ENCODE measurements at places on chromosomes 4 and X. TPM values are rescaled to one million over a fixed set of nuclear protein-coding genes. Genes with fewer than 3 reads are reported as not detected.

GRCh38 chrX:12497832-12498591, 293.2 kb upstream of the PRPS2 start:
- no peak for DNase-seq

DNA sequence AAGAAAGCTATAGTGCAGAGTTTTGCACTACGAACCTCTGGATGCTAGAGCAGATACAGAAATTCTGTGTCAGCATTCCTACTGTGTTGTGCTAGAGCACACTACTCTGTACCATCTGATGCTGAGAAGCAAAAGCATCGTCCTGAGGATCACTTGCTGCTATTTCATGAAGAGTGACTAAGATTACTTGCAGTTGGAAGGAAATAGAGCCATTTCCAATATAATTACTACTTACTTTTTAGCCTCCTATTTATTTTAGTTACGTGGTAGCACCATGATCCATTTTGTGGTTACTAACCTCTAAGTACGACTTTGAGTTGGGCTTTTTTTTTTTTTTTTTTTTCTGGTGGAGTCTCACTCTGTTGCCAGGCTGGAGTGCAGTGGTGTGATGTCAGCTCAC, 226.7 kb downstream of the PALLD start:
- no peak for DNase-seq

DNA sequence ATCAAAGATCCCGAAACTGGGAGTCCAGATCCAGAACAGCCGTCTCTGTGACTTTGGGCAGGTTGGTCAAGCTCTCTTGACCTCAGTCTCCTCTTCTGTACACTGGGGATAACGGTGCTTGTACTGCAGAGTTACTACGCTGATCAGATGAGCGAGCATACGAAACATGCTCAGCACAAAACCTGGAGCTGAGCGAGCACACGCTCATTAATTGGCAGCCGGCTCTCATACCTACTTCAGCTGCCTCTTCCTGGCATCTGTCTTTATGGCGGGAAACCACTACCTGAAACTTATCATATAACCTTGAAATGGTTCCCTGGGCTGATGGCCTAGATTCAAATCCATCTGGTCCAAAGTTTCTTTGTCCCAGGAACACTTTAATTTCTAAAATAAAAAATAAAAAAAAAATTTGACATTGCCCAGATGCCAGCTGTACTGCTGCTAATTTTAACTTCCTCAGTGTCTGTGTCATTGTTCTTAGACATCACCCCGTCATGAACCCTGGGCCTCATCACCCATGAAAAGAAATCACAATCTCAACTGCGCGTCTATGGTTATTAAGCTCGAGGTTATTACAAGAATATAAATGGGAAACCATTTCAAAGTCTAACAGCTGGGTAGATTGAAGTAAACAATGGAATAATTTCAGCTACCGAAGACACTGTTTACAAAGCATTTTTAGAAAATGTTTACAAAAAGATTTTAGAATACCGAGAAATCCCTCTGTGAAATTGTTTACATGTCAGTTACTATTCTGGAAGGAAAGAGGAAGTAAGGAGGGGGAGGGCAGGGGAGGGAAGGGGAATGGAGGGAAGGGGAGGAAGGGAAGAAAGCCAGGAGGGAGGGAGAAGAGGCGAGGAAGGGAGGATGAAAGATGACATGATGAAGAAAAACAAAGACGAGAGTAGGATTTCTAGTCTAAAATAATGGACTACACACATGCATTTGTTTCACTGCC, 49.0 kb downstream of the CRMP1 start:
- no peak for DNase-seq

DNA sequence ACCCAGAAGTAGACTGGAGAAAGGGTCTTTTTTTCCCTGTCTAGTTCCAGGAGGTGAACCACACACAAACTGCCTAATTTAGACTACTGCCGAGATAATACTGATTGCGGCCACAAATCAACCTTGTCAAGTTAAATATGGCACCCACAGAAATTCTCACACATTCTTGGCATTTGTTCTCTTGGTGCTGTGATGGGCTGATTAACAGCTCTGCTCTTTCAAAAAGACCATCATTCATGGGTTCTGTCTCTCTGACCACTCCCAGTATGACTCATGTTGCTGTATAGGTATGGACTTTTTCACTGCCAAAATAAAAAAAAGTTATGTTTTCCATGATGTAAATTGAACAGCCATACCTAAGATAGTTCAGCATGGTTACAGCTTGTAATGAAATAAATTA, 1003.5 kb upstream of the LCORL start:
- DNase-seq = no peak

Gene REELD1
- polyA plus RNA-seq = 0.84 TPM

DNA sequence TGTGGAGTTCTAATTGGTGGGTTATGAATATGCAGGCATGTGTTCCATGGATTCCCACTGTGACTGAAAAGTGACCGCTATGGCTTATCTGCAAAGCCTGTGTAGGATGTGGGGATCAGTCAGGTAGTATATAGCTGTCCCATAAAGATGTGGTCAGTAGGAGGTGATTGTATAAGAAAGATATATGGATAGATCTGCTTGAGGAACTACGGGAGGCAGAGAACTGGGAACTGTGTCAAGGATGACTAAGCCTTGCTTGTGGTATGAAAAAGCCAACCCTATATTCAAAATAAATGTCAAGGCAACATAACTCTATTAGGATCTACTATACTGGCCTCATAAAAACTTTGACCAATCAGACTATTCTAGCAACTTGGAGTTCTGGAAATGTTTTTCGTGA, 185.2 kb downstream of the KLHL4 start:
- no peak for DNase-seq

GRCh38 chr4:107258359-107258758, 222.2 kb upstream of the DKK2 start:
- DNase-seq = no peak

- no peak for DNase-seq
These were observed 41.1 kb downstream of the UCHL1 start for GRCh38 chr4:41297832-41298231.

Gene AMTN
- not detected for polyA plus RNA-seq

GRCh38 chr4:78155616-78156105, 98.5 kb downstream of the FRAS1 start:
- DNase-seq = no peak

GRCh38 chrX:11480626-11481025, 185.1 kb downstream of the ARHGAP6 start:
- no peak for DNase-seq

DNA sequence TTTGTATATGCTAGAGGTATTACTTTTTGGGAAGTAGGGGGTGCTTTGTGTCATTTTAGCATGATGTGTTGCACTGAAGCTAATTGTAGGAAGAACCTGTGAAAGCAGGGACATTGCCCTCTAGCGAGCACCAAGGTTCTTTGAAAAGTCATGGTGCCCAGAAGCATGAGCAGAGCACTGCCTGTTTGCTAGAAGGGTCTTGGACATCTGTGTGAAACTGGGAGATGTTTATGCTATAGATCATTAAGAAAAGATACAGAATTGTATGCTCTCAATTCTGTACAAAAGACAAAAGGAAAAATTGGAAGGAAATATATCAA, 14.7 kb downstream of the GRPR start:
- DNase-seq = no peak

Gene FRMPD4
- 0.07 TPM for polyA plus RNA-seq

Gene PTCHD1
- 0.04 TPM for polyA plus RNA-seq

DNA sequence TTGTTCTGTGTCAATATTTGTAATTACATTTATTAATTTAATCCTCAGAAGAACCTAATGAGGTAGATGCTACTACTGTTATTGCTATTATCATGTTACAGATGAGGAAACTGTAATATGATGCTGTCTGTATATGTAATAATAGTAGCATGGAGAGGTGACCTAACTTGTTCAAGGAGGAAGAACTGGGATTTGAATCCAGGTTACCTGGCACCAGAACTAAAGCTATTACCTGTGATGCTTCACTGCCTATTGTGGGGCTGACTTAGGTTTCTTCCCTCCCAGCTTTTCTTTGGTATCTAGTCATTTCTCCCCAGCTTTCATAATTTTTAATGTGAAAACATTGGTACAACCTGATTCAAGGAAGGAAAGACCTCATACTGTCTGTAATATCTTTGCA, 43.6 kb downstream of the RAPGEF2 start:
- no peak for DNase-seq

Gene TSPAN7
- 32.7 TPM for polyA plus RNA-seq

- DNase-seq = no peak
These were observed 22.5 kb downstream of the FAM241A start for GRCh38 chr4:112167794-112168193.

GRCh38 chr4:112111306-112111705, 33.9 kb upstream of the FAM241A start:
- DNase-seq = no peak

- no peak for DNase-seq
These were observed 38.1 kb downstream of the SEC31A start for GRCh38 chr4:82852751-82853285.

- no peak for DNase-seq
These were observed 67.4 kb downstream of the EGF start for GRCh38 chr4:109979920-109980717.

- no peak for DNase-seq
These were observed 280.9 kb downstream of the ARAP2 start for GRCh38 chr4:35963383-35963782.

- DNase-seq = no peak
These were observed 24.0 kb downstream of the NAP1L3 start for GRCh38 chrX:93649381-93649780.

- DNase-seq = no peak
These were observed 32.2 kb upstream of the MSL3 start for GRCh38 chrX:11725631-11726442.

Gene AADAT
- 0.80 TPM for polyA plus RNA-seq

DNA sequence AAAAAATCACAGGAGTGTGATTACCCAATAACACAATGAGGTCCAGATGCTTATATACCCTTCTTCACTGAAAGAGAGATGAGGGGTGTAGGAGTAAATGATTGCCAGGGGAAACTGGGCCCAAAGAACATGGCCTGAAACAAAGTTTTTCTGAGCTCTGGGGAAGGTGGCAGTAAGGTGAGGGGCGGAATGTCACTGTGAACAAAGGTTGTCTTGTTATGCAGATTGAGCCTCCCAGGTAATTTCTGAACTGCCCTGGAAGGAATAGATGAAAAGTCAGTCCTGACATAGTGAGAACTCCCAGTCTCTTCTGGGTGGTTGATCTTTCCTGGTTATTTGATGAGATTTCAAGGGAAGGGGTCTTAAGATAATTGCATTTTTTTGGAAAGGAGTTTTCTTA, 2.5 kb upstream of the TMEM47 start:
- no peak for DNase-seq

- DNase-seq = no peak
These were observed 112.7 kb upstream of the PTPN13 start for GRCh38 chr4:86481440-86481839.

- DNase-seq = no peak
These were observed 220.1 kb downstream of the DLG3 start for GRCh38 chrX:70664726-70665125.

- no peak for DNase-seq
These were observed 109.1 kb downstream of the GPAT3 start for GRCh38 chr4:83644677-83645659.

- no peak for DNase-seq
These were observed 936.4 kb downstream of the FAT4 start for GRCh38 chr4:126251169-126251568.

Gene PCDH10
- polyA plus RNA-seq = 0.01 TPM

GRCh38 chr4:31613946-31614623, 893.9 kb downstream of the PCDH7 start:
- no peak for DNase-seq

GRCh38 chrX:19829814-19830213, 57.6 kb downstream of the SH3KBP1 start:
- DNase-seq = no peak

DNA sequence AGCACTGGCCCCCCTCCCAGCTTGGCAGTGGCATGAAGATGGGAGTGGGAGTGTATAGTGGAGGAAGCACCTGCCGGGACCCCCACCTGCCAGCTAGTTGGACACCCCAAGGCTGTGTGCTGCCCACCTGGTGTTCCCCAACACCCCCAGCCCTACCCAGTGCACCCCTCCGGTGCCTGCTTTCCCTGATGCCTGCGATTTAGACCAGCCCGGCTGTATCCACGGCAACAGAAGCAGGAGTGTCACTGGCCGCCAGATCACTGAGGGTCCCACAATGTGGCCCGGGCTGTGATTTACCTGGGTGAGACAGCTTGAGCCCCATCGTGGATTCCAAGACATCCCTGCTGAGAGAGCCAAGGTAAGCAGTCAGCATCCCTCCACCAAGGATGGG, 533 bp downstream of the GPR173 start:
- DNase-seq = no peak

DNA sequence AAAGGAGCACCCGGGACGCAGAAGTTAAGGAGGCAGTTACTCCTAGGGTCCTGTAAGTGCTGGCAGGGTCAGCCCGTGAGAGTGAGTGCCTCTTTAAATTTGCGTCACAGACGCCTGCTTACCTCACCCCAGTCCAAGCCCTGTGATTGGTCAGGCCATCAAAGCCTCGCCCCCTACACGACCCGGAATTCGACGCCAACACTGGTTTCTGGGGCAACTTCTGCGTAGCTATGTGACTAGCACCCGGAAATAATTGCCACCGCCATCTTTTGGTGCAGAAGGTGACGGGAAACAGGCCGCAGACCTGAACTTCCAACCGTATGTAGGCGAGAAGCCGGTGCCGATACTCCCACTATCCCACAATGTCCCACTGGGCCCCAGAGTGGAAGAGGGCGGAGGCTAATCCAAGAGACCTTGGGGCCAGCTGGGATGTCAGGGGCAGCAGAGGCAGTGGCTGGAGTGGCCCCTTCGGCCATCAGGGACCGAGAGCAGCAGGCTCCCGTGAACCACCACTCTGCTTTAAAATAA, at the start of gene DDX53:
Gene DDX53, plus strand, starts transcription at position 265 of the 528 bp plus-strand sequence. Its CDS starts 98 bp downstream, at position 363.
- no peak for DNase-seq

Gene FABP2
- 1.1 TPM for polyA plus RNA-seq

GRCh38 chr4:53307210-53307609, 58.7 kb downstream of the SCFD2 start:
- DNase-seq = no peak

GRCh38 chr4:166535865-166536264, 662.8 kb downstream of the TLL1 start:
- no peak for DNase-seq

Gene RADX
- 0.38 TPM for polyA plus RNA-seq

Gene ZFP92
- polyA plus RNA-seq = 0.23 TPM

Gene ERAS
- not detected for polyA plus RNA-seq

DNA sequence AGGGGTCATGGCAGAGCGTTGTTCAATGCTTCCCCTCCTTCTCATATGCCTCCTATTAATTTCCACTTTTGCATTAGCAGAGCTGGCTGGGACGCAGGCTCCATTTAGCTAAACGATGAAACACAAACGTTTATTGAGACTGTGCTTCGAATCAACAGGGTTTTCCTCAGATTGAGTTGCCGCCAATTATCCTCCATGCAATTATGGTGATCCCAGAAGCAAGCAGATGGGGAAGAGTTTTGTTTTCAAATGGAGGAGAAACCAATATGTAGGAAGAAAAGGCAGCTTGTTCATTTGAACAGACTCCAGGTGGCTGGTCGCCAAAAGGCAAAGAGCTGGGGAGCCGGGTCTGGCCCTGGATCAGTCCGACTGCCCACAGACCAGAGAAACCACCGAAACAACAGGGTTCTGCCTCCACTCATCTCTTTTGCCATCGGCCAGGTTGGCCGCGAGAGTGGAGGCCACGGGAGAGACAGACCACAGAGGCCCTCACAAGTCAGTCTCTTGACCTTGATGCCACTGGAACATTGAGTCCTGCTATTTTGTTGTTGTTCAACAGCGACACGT, 184.8 kb downstream of the GBA3 start:
- no peak for DNase-seq

Gene BEX1
- polyA plus RNA-seq = 4.0 TPM

- no peak for DNase-seq
These were observed 867.3 kb downstream of the PCDH18 start for GRCh38 chr4:136664988-136665387.
